ENCODE measurements at places on chromosomes 5 and 9. TPM values are rescaled to one million over a fixed set of nuclear protein-coding genes. Genes with fewer than 3 reads are reported as not detected.

GRXCR2 gene
- not detected for total RNA-seq

IL4 gene
- total RNA-seq, result not detected

TRIM7 gene
- total RNA-seq, result 41.8 TPM

SUSD1 gene
- total RNA-seq, result 14.9 TPM

MYMK gene
- not detected for total RNA-seq

FOXD4 gene
- 0.37 TPM for total RNA-seq

MEIKIN gene
- not detected for total RNA-seq

DIPK1B gene
- 10.1 TPM for total RNA-seq

PLAC8L1 gene
- total RNA-seq, result not detected

ELOVL7 gene
- 9.5 TPM for total RNA-seq

CCDC192 gene
- total RNA-seq, result not detected

FYB1 gene
- total RNA-seq, result 14.4 TPM

PCDHB13 gene
- 0.07 TPM for total RNA-seq

MARCHF6 gene
- total RNA-seq, result 74.9 TPM

Data from A549 treated with CpdA at 1 μM for 4 hours (cell line).